ENCODE measurements at places on chromosomes 11 and 22.

- no peak for DNase-seq
These were observed 124.4 kb downstream of the SPATA19 start for GRCh38 chr11:133720951-133721350.

GRCh38 chr11:117888139-117888566, 11.7 kb upstream of the FXYD6 start:
- no peak for DNase-seq

DNA sequence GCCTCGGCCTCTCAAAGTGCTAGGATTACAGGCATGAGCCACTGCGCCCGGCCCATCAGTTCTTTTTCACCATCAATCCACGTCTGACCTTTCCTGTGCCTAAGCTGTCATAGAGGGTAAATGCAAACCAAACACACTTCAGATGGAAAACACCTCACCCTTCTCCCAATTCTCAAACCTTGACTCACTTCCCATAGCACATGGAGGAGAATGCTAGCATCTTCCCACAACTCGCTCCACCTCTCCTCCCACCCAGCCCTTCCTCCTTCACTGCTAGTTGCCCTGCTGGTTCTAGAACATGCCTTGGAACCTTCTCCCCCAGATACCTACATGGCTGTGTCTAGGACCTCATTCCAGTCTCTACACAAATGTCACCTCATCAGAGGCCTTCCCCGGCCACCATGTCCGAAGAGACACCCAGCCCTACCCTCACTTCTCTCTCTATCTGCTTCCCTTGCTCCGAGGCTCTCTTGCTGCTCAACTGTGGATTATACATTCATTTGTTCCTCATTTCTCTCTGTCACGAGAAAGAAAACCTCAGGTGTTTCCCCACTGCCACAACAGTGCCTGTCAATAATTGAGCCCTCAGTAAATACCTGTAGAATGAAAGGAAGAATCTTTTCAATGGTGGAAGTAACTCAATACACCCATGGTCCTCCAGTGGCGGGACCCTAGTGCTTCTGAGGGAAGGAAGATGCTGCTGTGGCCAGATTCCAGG, 21.3 kb upstream of the NCF4 start:
- DNase-seq = no peak

- DNase-seq = no peak
These were observed 110.2 kb downstream of the UVRAG start for GRCh38 chr11:75924966-75925784.

DNA sequence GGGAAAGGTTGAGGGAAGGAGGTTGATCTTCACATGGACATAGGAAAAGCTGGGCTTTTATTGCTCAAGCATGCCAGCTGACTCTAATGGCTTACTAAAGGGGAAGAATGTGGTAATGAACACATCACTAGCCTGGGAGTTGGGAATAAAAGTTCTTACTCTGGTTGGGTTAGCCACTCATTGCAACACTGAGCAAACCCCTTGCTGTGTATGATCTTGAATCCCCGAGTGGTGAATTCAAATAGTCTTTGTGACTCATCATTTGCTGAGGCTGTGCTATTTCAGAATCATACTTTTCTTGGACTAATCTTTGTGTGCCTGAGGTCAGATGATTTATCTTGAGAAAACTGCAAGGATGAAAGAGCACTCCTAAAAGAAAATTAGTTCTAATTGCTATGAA, 304.1 kb upstream of the ANO5 start:
- DNase-seq = no peak

GRCh38 chr22:39457198-39457555, 365 bp downstream of the MGAT3 start:
- DNase-seq = no peak

DNA sequence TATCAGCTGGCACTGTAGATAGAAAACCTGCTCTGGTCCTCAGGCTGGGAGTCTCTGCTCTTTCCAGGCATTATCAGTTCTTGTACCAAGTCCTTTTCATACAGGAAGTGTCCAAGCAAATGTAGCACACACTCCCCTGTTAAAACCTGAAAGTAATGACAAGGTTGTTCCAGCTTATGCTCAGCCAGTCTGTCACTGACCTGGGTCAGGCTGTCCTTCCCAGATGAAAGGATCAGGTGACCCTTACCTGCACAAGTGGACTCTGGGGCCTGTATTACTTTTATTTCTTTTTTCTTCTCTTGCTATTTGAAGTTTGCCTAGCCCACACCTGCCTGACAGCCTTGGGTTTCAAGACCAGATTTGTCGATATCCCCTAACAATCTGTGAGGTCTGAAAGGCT, 156.3 kb upstream of the SESN3 start:
- no peak for DNase-seq
